ENCODE measurements at places on chromosomes 12 and 14. TPM values are rescaled to one million over a fixed set of nuclear protein-coding genes. Genes with fewer than 3 reads are reported as not detected.

DNA sequence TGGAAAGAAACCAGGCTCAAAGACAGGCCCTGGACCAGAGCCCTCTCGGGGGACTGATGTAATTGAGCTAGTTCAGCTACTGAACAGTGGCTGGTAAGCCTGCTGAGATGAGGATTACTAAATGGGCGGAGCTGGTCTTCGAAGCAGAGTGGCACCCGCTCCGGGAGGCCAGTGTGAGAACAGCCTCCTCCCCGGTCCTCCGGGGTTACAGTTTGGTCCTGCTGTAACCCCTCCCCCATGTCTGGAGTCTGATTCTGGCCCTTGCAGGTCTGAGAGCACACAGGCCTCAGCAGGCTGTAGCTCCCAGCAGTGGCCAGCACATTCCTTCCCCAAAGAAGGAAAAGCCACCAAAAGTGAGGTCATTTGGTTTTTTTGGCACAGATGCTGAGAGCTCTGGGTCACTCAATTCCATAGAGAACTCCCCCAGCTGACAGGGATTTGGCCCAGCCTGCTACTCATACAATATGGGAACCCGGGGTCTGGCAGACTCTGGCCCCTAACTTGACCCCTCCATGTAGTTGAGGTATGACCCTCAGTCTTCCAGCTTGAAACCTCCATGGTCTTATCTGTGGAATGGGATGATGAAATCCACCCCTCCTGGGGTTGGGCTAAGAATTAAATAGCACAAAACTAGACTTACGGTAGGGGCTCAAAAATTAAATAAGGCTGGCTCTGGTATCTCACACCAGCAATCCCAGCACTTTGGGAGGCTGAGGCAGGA is 39.0 kb downstream of the ACTN1 start:
- DNase-seq = no peak

- no peak for DNase-seq
Observed at GRCh38 chr14:92544051-92544720, 30.6 kb downstream of the RIN3 start.

DNA sequence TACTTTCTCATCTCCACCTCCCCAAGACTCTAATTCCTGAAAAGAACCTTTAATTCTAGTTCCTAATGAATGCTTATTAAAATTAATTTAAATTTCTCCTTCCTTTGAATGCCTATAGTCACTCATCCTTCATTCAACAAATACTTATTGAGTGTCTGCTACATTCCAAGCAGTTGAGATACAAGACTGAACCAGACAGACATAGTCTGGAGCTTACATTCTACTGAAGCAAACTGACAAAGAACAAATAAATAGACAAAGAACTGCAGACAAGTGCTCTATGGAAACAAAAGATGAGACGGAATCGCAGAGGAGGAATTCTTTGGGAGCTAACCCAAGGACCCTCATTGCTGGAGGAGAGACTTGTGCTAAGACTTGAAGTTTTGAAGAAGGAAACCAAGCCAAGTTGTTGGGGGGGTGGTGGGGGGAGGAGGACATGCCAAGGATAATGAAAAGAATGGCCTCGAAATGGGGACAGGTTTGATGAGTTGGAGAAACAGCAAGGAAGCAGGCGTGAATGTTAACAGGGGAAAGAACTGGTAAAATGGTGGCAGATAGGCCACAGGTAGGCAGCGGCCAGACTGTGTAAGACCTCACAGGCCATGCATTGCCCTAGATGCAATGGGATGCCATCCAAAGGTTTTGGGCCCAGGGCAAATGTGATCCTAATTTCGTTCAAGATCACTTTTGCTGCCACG is 9.7 kb upstream of the TDG start:
- DNase-seq = no peak

- DNase-seq = no peak
Observed at GRCh38 chr12:32843528-32844095, 53.0 kb downstream of the PKP2 start.

- DNase-seq = no peak
Observed at GRCh38 chr14:90808759-90809529, 7.3 kb downstream of the TTC7B start.

- no peak for DNase-seq
Observed at GRCh38 chr12:14262771-14263511, 102.5 kb upstream of the ATF7IP start.

The IL31 gene
- not detected for total RNA-seq

The SLC35F4 gene
- not detected for total RNA-seq

The CD27 gene
- not detected for total RNA-seq

The PRB2 gene
- total RNA-seq = not detected

Data from mesothelial cell of epicardium (in vitro differentiated cells).